ENCODE measurements at places on chromosomes 3 and 15.

DNA sequence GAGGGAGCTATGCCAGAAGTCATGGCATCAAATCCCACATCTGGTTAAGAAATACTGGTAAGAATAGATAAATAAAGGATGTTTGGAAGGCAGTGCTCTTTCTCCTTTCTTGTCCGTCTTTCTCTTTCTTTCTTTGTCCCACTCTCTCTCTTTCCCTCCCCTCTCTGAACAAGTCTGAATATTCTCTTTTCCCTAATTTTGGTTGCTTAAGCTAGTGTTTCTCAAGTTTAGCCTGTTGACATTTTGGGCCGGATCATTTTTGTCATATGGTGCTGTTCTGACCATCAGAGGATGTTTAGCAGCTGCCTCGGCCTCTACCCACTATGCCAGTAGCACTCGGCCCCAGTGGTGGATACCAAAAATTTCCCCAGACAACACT is 405.3 kb upstream of the C2CD4B start:
- H3K27me3 ChIP-seq: no peaks in the 10 kb centered on the region
- H3K4me1 ChIP-seq: no peaks in the 10 kb centered on the region
- no peak for DNase-seq
- no peak overlapping the region for H3K27ac ChIP-seq

DNA sequence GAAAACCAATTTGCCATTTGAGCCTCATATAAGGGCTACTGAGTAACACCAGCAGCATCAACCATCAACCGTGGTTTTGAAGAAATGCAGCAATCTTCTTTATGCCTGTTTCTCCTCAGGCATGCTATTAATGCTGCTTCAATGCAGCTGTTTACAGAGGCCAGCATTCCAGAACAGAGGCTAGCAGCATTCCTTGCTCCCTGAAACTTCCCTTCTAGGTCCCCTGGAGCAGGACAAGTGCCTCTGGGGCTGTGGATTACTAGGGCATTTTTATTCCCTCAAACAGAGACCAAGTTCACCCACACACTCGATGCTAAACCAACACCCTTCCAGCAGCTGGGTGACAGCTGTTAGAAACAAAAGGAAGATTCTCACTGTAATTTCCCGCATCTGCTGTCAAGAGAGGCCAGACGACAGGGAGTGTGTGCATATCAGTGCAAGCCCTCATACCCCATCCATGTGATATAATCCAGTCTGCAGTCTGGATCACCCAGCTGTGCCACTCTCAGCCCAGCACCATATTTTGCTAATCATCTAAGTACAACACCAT is 57.5 kb downstream of the HOMER2 start:
- H3K4me1 ChIP-seq: no peaks in the 10 kb centered on the region
- no peak overlapping the region for H3K27ac ChIP-seq
- H3K36me3 ChIP-seq: no peaks in the 10 kb centered on the region
- no peak for DNase-seq

- no peak for DNase-seq
- no peaks in the 10 kb centered on the region for H3K4me1 ChIP-seq
- H3K27ac ChIP-seq: no peak overlapping the region
Measured at GRCh38 chr3:46707601-46708011, 6.4 kb downstream of the TMIE start.

DNA sequence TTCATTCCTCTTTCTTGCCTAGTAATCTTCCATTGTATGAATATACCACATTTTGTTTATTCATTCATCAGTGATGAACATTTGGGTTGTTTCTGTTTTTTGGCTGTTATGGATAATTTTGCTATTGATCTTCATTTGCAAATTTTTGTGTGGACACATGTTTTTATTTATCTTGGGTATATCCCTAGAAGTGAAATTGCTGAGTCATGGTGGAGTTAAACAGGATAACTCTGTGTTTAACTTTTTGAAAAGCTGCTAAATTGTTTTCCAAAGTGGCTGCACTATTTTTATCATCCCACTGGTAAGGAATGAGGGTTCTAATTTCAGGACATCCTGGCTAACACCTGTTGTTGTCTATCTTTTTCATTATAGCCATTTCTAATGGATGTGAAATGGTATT is 74.6 kb upstream of the ARL6 start:
- no peak for DNase-seq
- no peaks in the 10 kb centered on the region for H3K27me3 ChIP-seq
- no peaks in the 10 kb centered on the region for H3K36me3 ChIP-seq
- no peaks in the 10 kb centered on the region for H3K4me1 ChIP-seq
- no peak overlapping the region for H3K4me3 ChIP-seq

DNA sequence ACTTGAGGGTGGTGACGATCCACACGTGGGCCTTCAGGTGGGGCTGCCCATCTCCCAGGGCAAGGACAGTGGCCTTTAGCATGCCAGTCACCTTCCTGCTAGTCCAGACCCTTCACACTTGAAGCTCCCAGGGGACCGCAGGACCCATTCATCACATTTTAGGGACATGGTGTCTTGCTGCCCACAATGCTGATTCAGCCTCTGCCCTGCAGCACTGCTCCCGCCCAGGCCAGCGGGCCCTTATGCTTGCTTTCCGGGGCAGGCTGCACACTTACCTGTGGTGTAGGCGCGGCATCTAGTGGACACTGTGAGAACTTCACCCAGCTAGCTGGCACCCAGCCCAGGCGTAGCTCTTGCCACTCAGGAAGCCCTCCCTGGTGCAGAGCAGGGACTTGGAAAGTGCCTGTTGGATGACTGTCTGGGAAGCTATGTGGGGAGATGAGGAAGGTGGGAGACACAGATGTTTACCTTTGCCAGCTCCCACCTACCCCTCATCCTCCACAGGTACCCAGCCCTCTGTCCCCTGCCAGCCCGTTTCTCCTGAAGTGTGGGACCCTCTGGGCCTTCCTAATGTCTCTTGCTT is 26.3 kb upstream of the NR2C2 start:
- H3K4me3 ChIP-seq: no peak overlapping the region
- H3K4me1 ChIP-seq: no peaks in the 10 kb centered on the region
- DNase-seq: peak; percentile 91
- H3K27me3 ChIP-seq: no peaks in the 10 kb centered on the region
- H3K27ac ChIP-seq: no peak overlapping the region

DNA sequence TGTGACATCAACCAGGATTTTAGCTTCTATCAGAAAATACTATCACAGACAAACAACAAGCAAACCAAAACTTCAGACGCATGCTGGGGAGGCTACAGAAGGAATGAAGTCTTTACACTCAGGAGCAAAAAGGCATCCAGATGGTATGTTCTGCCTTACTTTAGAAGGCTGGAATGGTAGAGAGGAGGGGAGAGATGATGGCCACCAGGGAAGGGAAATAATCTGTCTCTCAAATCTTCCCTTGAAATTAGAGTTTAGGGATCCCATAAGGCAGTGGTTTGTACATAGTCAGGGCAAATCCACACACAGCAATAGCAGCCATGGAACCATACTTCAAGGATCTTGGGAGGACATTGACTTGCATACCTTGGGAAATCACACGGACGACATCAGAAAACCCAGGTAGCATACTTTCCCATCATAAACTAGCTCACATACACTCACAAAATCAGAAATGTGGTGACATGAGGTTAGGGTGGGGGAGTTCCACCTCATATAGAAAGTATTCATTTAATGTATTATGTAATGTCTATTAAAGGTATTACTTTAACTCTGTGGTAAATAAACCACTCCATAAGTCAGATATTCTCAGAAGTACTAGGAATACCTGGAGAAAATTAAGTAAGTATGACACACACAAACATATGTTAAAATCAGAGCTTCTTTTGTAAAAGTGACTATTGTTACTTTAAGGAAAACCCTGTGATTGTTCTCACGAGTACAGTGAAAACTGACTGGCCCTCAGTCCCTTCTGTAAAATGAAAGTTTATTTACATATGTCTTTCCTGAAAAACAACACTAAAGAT is 9.4 kb downstream of the BTLA start:
- H3K27ac ChIP-seq: no peak overlapping the region
- DNase-seq: no peak
- H3K27me3 ChIP-seq: no peaks in the 10 kb centered on the region

GRCh38 chr3:193716150-193716549 is 123.1 kb downstream of the OPA1 start:
- no peak overlapping the region for H3K27ac ChIP-seq
- H3K36me3 ChIP-seq: no peaks in the 10 kb centered on the region
- no peak overlapping the region for H3K4me3 ChIP-seq
- no peaks in the 10 kb centered on the region for H3K27me3 ChIP-seq

- H3K4me1 ChIP-seq: no peaks in the 10 kb centered on the region
- H3K36me3 ChIP-seq: peaks cover 44% of the 10 kb centered on the region
- no peak for DNase-seq
- no peak overlapping the region for H3K27ac ChIP-seq
Measured at GRCh38 chr3:196238612-196239560, 22.6 kb downstream of the SLC51A start.

GRCh38 chr3:79985816-79986215 is 218.0 kb upstream of the ROBO1 start:
- H3K36me3 ChIP-seq: no peaks in the 10 kb centered on the region
- no peak overlapping the region for H3K27ac ChIP-seq
- DNase-seq: no peak
- no peak overlapping the region for H3K4me3 ChIP-seq

DNA sequence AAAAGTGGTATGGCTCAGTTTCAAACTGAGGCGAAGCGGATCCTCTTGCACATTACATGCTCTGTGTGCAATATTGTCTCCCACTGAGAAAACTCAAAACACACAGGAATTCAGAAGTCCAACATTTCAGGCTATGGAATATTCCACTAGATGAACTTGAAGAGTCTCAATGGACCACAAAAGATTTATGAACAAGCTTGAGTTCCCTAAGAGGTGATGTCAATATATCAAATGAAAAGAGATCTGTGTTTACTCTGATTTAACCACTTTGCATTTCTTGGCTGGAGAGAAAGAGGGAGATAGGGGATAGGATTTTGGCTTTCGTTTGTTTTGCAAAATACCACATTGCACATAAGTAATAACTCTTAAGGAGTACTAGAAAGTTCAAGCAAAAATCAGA is 20.3 kb downstream of the PDZRN3 start:
- no peak for DNase-seq
- no peaks in the 10 kb centered on the region for H3K4me1 ChIP-seq
- no peak overlapping the region for H3K27ac ChIP-seq
- no peaks in the 10 kb centered on the region for H3K36me3 ChIP-seq
- no peak overlapping the region for H3K4me3 ChIP-seq

DNA sequence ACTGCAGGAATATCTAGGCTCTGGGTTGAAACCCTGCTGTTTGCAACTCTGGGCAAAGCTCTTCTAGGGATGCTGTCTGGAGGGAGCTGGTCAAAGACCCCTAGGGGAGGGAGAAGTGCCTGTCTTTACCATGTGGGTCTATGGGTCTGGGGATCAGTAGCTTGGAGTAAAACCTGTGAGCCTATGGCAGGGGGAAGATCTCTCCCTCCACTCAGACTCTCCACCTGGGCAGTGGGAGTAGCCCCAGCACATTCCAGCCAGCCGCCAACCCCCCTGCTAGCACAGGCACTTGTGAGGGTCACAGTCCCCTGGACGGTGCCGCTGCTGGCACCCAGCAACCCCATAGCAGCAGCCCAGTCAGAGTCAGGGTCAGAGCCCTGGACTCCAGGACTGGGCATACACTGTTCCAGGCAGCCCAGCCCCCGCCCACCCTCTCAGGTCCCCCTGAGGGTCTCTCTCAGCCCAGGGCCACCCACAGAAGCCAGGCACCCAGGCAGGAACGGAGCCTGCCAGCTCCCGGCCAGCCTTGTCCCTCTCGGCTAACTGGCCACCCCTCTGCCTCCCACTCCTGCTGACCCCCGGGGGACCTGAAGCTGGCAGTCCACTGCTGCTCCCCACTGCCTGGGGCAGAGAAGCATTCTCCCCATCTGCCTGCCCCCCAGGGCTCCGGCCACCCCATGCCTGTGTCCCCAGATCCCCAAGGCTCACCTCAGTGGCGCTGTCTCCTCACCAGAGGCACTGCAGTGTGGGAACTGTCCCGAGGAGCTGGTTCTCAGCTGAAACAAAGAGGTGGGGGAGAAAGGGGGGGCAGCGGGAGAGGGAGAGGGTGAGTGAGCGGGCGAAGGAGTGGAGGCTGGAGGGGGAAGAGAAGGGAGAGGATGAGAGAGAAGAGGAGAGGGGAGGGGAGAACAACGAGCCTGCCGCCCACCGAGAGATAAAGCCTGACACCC is 10.8 kb downstream of the GLYCTK start:
- no peak for DNase-seq
- H3K4me3 ChIP-seq: peak overlapping the region; percentile 10
- H3K27me3 ChIP-seq: no peaks in the 10 kb centered on the region
- H3K4me1 ChIP-seq: peaks cover 54% of the 10 kb centered on the region

DNA sequence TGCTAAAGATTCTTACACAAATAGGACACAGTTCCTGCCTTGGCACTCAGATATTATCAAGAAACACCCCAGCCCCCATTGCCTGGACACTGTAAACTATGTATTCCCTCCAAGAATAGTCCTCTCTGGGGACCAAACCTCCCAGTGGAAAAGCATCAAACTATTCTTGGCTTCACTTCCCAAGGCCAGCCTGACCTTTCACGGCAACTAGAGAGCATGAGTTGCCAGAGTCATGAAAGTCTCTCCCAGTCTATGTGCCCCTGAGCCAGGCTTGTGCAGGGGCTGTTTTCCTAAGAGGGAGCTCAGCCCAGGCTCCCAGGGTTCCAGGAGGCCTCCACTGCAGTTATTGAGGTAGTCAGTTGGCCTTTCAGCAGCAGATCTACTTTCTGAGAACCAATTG is 251.9 kb upstream of the TGFBR2 start:
- H3K4me3 ChIP-seq: no peak overlapping the region
- H3K27me3 ChIP-seq: no peaks in the 10 kb centered on the region
- peaks cover 14% of the 10 kb centered on the region for H3K4me1 ChIP-seq

DNA sequence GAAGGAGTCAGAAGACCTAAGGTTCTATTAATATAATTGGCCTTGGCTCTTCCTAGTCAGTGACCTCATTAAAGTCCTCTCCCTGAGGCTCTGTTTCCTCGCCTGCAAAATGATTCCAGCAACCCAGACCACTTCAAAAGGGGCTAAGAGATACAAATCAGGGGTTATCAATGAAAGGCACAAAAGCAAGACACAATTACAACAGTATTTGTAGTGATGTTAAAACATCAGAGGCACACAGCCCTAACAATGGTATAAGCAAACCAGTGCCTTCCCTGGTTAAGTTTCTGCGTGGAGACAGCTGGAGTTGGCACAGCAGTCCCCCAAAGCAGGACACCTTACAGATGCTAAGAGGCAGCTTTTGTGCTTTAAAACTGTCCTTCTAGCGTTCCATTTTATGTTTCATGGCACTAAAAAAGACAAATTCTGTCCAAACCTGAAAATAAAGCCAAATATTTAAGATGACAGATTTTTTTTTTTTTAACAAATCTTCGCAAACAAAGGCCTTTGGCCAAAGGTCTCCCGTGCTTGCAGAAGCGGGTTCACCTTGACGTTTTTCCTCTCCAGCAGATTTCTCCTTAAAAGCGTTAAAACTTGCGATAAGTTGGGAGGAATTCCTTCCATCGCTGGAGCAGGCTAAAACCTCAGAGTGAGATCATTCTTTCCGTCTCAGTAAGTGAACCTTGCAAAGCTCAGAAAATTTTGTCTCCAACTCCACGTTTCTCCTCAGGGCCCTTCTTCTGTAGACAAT is 999 bp downstream of the ZNF280D start:
- H3K36me3 ChIP-seq: no peaks in the 10 kb centered on the region
- H3K27me3 ChIP-seq: no peaks in the 10 kb centered on the region
- H3K27ac ChIP-seq: peak overlapping the region; percentile 93
- peaks cover 18% of the 10 kb centered on the region for H3K4me1 ChIP-seq
- H3K4me3 ChIP-seq: peak overlapping the region; percentile 48
